Keratinocyte (primary cell): ENCODE measurements at places on chromosomes 1 and 21.

GRCh38 chr1:115144176-115144575, 54.9 kb upstream of the TSPAN2 start:
- H3K4me3 ChIP-seq = no peak overlapping the region
- H3K27ac ChIP-seq = no peak overlapping the region
- H3K27me3 ChIP-seq = no peaks in the 10 kb centered on the region
- no peaks in the 10 kb centered on the region for H3K36me3 ChIP-seq
- peaks cover 17% of the 10 kb centered on the region for H3K4me1 ChIP-seq

GRCh38 chr1:243428617-243429342, 172.9 kb downstream of the SDCCAG8 start:
- DNase-seq = no peak
- H3K4me3 ChIP-seq = no peak overlapping the region
- no peak overlapping the region for H3K27ac ChIP-seq

GRCh38 chr1:211908453-211908852, 77.9 kb upstream of the LPGAT1 start:
- peaks cover 4% of the 10 kb centered on the region for H3K27me3 ChIP-seq
- no peaks in the 10 kb centered on the region for H3K4me1 ChIP-seq

DNA sequence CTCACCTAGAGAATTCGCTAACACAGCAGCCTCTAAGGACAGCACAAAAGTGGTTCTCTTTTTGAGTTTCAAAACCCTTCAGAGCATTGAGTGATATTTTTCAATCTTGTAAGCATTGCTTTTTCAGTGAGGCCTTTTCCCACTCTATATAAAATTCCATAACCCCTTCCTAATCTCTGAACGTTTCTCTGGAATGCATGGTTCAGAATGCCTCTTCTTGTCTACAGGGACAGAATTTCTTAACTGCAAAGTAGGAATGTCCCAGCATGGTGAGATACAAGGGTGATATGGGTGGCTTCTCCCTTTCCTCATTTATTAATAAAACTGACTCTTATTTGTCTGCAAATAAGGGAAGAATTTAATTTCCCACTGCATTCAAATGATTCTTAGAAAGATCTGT, 377.9 kb downstream of the LTN1 start:
- no peaks in the 10 kb centered on the region for H3K36me3 ChIP-seq
- no peak for DNase-seq
- no peaks in the 10 kb centered on the region for H3K27me3 ChIP-seq
- H3K4me3 ChIP-seq = no peak overlapping the region
- no peaks in the 10 kb centered on the region for H3K4me1 ChIP-seq

DNA sequence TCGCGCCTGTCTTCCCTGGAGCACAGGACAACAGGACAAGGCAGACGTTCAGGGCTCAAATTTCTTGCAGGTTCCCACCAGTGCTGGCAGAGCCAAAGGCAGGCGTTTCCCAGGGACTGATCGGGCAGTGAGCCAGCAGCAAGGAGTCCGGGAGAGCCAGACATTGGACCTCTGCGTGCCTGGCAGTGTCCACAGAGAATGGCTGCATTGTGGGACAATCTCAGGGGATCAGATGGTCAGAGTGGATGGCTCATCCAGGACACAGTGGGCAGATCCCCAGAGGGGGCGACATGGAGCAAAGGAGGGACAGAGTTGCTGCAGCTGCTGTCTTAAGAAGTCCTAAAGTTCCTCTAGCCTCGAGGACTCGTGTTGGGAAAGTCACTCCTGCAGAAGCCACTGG, 4.6 kb downstream of the TMEM63A start:
- no peak overlapping the region for H3K27ac ChIP-seq
- DNase-seq = no peak
- no peak overlapping the region for H3K4me3 ChIP-seq

DNA sequence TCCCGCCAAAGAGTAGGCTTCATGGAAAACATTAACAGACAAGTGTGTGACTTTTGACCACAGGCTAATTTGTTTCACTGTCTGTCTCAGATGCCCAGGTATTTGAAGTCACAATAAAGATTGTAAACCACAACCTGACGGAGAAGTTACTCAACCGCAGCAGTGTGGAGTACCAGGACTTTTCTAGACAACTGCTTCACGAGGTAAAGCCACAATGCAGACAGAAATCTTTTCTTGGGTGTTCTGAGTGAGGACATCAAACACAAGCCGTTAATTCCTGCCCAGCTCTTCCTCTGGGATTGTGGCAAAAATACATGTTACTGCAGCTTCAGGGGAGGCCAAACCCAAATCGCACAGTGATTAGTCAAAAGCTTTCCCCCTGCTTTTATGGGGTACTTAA, 31.0 kb downstream of the UMODL1 start:
- H3K4me1 ChIP-seq = peaks cover 13% of the 10 kb centered on the region
- no peaks in the 10 kb centered on the region for H3K36me3 ChIP-seq
- no peak overlapping the region for H3K4me3 ChIP-seq
- H3K27me3 ChIP-seq = peaks cover 14% of the 10 kb centered on the region
- no peak for DNase-seq

DNA sequence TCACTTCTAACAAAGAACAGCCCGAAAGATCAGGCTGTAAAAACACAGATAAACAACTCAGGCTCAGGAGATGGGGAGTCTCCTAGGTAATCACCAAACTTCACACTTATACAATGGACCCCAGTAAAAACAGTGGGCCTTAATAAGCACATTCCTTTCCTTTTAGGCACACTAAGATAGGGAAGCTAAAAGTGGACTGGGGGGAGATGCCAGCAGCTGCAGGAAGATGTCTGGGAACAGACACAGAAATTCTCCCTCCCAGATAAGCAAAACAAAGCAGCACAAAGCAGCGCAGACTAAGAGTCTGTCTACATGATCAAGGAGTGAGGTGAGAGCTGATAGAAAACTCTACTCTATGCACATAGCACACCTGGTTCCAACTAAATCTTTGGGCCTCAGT, 29.0 kb upstream of the CTBS start:
- no peak for DNase-seq
- peak overlapping the region; percentile 87 for H3K27ac ChIP-seq
- H3K4me1 ChIP-seq = peaks cover 33% of the 10 kb centered on the region
- H3K36me3 ChIP-seq = no peaks in the 10 kb centered on the region
- H3K27me3 ChIP-seq = no peaks in the 10 kb centered on the region

GRCh38 chr21:41068496-41068895, 99.5 kb upstream of the BACE2 start:
- no peak overlapping the region for H3K4me3 ChIP-seq
- peaks cover 3% of the 10 kb centered on the region for H3K4me1 ChIP-seq
- peaks cover 9% of the 10 kb centered on the region for H3K27me3 ChIP-seq
- H3K27ac ChIP-seq = no peak overlapping the region
- DNase-seq = no peak

DNA sequence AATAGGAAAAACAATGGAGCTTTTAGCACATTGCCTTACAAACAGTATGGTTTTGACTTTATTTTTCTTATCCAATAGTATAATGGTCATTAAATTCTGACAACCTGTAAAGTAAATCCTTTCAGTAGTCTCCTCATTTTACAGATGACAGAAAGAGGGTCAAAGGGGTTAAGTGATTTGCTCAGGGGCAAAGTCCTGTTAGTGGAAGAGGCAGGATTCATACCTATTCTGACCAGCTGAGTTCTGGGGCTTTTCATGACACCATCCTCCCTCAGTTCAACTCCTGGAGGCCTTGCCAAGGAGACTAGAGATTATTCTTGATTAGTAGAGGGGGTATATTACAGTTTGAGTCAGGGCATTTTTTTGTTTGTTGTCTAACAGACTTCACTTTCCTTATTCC, 278.7 kb upstream of the DUSP10 start:
- no peaks in the 10 kb centered on the region for H3K4me1 ChIP-seq
- H3K36me3 ChIP-seq = no peaks in the 10 kb centered on the region
- H3K27me3 ChIP-seq = no peaks in the 10 kb centered on the region
- DNase-seq = no peak

DNA sequence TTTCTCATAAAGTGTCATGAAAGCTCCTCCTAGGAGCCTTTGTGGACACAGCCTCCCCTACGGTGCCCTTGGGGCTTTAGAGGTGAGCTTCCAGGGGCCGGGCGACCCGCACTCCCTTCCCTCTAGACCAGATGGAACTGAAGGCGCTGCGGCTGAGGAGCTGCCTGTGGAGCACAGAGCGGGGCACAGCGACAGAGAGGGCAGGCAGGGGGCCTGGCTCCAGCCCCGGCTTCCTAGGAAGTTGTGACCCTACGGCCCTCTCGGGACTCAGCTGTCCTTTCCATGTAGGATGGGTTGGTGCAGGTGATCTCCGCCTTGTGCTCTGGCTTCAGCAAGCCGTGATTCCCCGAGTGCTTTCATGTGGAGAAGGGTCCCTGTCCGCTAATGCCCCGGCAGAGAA, 23.6 kb upstream of the NEK2 start:
- H3K27ac ChIP-seq = no peak overlapping the region
- no peak overlapping the region for H3K4me3 ChIP-seq
- H3K4me1 ChIP-seq = peaks cover 22% of the 10 kb centered on the region
- DNase-seq = no peak

GRCh38 chr1:243746751-243747150, 103.3 kb downstream of the AKT3 start:
- no peak overlapping the region for H3K4me3 ChIP-seq
- no peak overlapping the region for H3K27ac ChIP-seq
- H3K4me1 ChIP-seq = no peaks in the 10 kb centered on the region
- H3K36me3 ChIP-seq = no peaks in the 10 kb centered on the region
- no peaks in the 10 kb centered on the region for H3K27me3 ChIP-seq
- no peak for DNase-seq

GRCh38 chr1:224632381-224632871, 16.3 kb downstream of the CNIH3 start:
- no peaks in the 10 kb centered on the region for H3K27me3 ChIP-seq
- no peaks in the 10 kb centered on the region for H3K4me1 ChIP-seq
- H3K36me3 ChIP-seq = no peaks in the 10 kb centered on the region
- H3K4me3 ChIP-seq = no peak overlapping the region
- no peak overlapping the region for H3K27ac ChIP-seq

- no peak for DNase-seq
- H3K27ac ChIP-seq = no peak overlapping the region
- H3K36me3 ChIP-seq = no peaks in the 10 kb centered on the region
- no peaks in the 10 kb centered on the region for H3K27me3 ChIP-seq
- H3K4me3 ChIP-seq = no peak overlapping the region
- H3K4me1 ChIP-seq = no peaks in the 10 kb centered on the region
Observed at GRCh38 chr1:75632350-75632949, 21.5 kb upstream of the SLC44A5 start.

DNA sequence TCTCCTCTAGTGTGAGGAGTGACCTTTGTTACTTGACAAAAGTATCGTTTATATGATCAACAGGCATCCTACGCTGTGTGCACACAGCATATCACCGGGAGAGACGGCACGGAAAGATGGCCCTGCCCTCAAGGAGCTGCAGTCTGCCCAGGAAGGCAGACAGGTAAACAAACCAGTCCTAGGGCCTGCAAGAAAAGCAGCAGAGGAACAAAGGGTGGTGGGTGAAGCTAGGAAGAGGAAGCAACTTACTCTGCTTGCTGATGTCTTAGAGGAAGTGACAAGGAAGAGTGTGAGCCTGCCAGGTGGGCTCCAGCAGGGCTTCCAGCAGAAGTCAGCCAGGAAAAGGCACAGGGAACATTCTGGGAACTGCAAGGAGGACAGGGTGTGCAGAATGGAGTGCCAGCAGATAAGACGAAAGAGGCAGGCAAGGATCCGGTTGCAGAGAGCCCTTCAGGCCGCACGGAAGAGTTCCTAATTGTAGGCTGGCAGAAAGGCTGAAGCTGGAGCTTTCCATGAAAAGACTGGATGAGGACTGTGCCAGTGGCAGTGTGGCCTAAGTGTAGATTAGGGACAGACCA, 106.7 kb downstream of the SLC45A1 start:
- H3K4me1 ChIP-seq = peaks cover 26% of the 10 kb centered on the region
- peak; percentile 28 for DNase-seq
- H3K36me3 ChIP-seq = no peaks in the 10 kb centered on the region
- H3K27me3 ChIP-seq = no peaks in the 10 kb centered on the region

DNA sequence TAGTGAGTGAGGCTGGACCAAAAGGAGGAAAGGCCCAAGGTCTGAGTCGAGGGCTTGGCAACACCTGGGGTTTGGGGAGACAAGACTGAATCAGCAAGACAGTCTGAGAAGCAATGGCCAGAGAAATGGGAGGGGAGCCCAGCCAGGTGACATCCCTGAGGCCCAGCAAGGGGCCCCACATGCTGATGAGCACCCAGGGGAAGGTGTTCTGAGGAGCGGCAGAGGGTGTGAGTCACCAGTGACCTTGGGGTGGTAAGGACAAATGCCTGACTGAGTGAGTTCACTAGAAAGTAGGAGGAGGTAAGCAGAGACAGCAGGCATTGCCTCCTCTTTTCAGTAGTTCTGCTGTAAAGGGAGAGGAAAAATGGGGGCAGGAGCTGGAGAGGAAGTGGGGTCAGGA, 192.4 kb upstream of the GALNT2 start:
- no peak overlapping the region for H3K27ac ChIP-seq
- H3K4me3 ChIP-seq = no peak overlapping the region
- no peak for DNase-seq
- peaks cover 32% of the 10 kb centered on the region for H3K27me3 ChIP-seq

GRCh38 chr1:189311915-189312314, 1165.7 kb downstream of the BRINP3 start:
- H3K27ac ChIP-seq = no peak overlapping the region
- no peak overlapping the region for H3K4me3 ChIP-seq
- H3K36me3 ChIP-seq = no peaks in the 10 kb centered on the region
- no peak for DNase-seq

DNA sequence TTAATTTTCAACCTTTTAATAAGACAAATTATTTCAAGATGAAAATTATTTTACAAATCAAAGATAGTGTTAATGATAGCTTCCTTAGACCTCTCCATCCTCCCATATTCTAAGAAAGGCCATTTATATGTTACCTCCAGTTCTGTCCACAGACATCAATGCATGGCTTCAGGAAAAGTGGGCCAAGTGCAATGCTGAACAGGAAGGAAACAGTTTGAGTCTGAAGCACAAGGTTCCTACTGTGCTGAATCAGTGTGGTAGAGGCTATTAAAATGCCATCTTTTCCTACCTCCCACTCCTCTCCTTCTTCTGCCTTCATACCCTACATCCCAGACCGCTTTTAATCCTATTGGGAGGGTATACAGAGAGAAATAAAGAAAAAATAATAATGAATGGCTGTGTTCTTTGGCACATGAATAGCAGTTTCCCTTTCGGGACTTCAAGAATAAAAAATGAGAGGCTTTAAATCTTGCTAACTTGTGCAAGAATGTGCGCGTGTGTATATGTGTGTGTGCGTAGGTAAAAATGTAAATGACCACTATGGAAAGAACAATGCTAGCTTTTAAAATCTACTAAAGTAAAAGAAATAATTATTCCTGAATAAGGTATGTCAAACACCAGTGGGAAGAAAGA, 62.6 kb upstream of the C1orf105 start:
- peak overlapping the region; percentile 98 for H3K27ac ChIP-seq
- no peaks in the 10 kb centered on the region for H3K36me3 ChIP-seq
- H3K4me3 ChIP-seq = no peak overlapping the region
- H3K4me1 ChIP-seq = peaks cover 53% of the 10 kb centered on the region

DNA sequence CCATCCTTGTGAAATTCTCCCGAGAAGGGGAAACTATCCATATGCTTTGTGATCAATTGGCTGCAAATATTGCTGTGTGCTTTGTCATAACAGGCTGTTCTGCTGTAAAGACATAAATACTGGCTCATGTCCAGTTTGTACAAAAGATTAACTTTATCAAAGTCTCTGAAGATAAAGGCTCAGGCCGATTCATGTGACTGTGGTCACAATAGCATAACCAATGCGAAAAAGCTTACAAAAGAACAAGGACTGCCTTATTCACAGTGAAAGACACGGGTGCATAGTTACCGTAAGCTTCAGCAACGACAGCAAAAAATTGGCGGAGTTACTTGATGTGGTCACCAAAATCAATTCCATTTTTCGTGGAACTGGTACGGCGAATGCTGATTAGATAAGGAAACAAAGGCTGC, 173.6 kb upstream of the CHRM3 start:
- no peak overlapping the region for H3K4me3 ChIP-seq
- no peak overlapping the region for H3K27ac ChIP-seq
- H3K27me3 ChIP-seq = no peaks in the 10 kb centered on the region
